Stimulated activated CD8-positive, alpha-beta memory T cell treated with anti-CD3 and anti-CD28 coated beads, Interleukin-15, amount 100 ng/mL, for 4 hours (primary cell): ENCODE measurements at places on chromosomes 13 and 19.

GRCh38 chr19:49151267-49152118 lies 3.7 kb downstream of the HRC start:
- no peak for DNase-seq

DNA sequence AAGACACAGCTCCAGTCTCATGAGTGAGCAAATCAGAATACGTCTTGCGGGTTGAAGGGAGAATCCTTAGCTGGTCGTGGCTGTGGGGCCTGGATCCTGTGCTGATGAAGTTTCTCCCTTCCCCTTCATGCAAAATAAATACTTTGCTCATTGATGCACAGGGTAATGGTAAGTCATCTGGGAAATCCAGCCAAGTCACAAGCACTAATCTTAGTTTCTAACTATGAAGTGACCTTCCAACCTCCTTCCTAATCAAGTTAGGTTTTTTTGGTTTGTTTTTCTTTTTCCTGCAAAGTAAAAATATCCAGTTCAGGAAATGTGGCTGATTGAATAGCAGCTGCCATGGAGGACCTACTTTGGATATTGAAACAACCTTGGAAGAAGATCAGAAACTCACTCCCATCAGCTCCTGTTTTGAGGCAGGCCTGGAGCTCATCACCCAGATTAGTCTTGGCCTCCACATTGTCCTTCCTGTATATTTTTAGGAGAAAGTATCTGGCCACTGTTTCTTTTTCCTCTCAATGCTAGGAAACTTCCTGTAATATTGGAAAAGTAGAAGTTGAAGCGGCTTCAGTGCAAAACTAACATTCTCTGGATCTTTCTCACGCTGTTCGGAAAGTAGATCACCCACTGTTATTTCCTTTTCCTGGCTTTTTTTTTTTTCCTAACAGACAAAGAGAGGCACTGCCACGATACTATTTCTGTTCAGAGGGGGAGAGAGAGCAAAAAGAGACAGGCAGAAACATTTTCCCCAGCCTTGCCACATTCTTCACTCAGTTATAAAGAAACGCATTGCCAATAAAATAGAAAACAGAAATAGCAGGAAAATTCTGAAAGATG lies 12.3 kb upstream of the ARL11 start:
- no peak for DNase-seq

DNA sequence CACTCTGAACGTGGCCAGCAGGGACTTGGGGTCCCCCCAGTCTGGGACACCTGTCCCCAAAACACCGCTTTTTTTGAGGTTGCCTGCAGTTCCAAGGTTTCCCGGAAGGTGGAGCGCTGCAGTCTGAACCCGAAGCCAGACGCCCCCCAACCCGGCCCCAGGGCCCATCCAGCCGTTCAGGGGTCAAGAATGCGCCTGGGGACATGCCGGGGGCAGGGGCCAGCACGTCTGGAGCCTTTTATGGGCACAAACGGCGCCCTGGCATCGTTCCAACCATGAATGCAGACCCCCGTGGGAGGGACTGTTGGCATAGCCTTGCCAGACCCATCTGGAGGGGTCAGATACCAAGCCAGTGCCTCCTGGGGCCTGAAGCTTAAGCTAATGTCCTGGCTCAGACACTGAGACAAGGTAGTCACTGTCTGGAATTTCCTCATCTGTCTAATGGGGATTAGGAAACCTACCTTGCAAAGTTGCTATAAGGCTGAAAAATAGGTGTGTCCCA lies 6.9 kb downstream of the S1PR5 start:
- no peak for DNase-seq

GRCh38 chr19:42316223-42317211 lies 3.4 kb downstream of the TMEM145 start:
- DNase-seq, result no peak

- DNase-seq, result no peak
Measured at GRCh38 chr13:31631071-31631470, 108.3 kb upstream of the RXFP2 start.

DNA sequence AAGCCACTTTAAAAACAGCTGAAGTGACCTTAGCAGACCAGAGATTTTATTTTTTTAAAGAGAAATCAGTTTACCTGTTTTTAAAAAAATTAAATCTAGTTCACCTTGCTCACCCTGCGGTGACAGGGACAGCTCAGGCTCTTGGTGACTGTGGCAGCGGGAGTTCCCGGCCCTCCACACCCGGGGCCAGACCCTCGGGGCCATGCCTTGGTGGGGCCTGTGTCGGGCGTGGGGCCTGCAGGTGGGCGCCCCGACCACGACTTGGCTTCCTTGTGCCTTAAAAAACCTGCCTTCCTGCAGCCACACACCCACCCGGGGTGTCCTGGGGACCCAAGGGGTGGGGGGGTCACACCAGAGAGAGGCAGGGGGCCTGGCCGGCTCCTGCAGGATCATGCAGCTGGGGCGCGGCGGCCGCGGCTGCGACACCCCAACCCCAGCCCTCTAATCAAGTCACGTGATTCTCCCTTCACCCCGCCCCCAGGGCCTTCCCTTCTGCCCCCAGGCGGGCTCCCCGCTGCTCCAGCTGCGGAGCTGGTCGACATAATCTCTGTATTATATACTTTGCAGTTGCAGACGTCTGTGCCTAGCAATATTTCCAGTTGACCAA lies 10.8 kb downstream of the PLPPR3 start:
- no peak for DNase-seq

DNA sequence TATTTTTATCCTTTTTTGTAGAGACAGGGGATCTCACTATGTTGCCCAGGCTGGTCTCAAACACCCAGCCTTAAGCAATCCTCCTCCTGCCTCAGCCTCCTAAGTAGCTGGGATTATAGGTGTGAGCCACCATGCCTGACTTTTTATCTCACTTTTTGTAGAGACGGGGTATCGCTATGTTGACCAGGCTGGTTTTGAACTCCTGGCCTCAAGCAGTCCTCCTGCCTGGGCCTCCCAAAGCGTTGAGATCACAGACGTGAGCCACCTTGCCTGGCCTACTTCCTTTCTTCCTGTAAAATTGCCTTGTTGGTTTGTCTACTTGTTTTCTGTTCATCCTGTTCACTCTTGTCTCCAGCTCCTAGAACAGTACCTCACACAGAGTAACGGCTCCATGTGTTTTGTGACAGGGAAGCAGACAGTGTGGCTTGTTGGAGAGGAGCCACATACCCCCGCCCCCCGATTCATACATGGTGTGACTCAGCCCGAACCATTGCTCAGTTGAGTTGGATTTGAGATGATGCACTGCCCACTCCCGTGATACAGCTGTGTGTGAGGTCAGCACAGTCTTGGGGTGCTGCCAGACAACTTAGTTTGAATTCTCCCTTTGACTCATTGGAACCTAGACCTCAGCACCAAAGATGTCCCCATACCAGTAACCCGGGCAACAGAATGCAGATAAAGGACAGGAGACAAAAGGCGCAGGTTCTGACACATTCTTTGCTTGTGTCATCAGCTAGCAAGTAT lies 34.2 kb downstream of the GPR42 start:
- no peak for DNase-seq

- no peak for DNase-seq
Measured at GRCh38 chr13:98959786-98960605, 17.9 kb downstream of the DOCK9 start.

GRCh38 chr13:58617880-58618665 lies 986.5 kb downstream of the PCDH17 start:
- no peak for DNase-seq

- no peak for DNase-seq
Measured at GRCh38 chr19:11479090-11479897, 1.6 kb downstream of the ELAVL3 start.

- no peak for DNase-seq
Measured at GRCh38 chr13:52736891-52737290, 2.7 kb downstream of the CNMD start.

GRCh38 chr13:65112531-65112941 lies 2117.6 kb downstream of the PCDH9 start:
- DNase-seq, result no peak

DNA sequence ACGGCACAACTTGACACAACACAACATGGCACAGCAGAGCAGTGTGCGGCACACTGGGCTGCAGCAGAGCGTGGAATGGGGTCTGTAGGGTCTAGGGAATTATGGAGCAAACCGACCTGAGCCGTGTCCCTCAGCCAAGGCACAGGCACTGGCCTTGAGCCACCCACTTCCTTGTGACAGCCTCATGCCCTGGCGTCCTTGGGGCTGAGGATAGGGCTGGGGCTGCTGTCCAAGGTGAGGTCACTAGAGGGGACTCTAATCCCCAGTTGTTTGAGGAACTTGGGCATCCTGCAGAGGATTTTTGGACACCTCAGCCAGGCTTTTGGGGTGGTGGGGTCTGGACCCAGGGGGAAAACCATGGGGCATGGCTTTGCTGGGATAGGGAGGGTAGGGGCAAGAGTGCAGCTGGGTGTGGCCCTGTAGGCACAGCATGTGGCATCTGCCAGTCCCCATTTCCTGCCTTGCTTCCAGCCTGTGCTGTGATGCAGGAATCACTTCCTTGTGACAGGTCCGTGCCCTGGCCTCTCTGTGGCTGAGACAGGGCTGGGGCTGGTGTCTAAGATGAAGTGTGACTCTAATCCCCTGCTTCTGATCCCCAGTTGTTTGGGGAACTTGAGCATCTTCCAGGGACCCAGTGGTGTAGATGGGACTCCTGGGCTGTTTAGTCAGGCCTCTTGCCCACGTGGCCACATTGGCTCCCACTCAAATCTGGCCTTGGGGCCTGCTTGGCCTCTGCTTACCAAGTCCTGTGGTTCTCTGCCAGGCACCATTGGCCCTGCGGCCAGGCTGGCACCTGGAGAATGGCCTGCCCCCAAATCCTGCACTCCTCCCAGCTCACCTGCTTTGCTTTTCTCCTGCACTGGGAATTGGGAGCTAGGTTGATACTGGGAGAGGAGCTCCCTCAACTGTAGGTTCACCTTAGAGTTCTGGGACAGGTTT lies 78.5 kb downstream of the SCGB2B2 start:
- DNase-seq, result no peak

- DNase-seq, result no peak
Measured at GRCh38 chr13:45167611-45168554, 33.0 kb downstream of the KCTD4 start.

DNA sequence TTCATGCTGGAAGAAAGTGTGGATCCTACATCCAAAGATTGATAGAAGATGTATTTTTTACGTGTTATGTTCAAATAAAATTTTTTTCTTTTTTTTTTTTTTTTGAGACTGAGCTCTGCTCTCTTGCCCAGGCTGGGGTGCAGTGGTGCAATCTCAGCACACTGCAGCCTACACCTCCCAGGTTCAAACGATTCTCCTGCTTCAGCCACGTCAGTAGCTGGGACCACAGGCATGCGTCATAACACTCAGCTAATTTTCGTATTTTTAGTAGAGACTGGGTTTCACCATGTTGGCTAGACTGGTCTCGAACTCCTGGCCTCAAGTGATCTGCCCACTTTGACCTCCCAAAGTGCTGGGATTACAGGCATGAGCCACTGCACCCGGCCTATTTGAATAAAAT lies 65.7 kb downstream of the KLF12 start:
- no peak for DNase-seq

DNA sequence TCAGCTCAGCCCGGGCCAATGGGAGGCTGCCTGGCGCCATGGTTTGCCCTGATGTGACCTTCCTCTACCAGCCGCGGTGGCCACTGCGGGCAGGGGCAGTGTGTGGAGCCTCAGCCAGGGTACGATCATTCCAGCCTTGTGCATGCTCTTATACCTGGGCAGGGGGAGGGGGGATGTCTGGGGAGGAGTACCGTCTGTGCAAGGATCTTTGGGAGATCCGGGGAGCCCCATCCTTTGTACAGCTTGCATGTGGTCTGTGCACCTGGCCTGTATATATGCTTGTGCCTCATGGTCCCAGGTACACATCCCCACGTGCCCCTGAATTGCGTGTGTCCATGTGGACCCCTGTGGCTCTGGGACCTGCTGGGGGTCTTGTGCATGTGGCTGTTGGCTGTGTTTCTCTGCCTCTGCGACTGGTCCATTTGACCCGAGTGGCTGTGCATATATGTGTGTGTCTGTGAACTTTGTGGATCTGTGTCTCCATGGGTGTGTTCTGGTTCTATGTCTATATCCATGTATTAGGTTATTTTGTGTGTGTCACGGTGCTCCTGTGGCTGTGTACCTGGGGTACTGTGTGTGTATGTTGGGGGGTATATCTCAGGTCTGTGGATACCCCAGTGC lies 12.8 kb upstream of the NANOS3 start:
- DNase-seq, result no peak

GRCh38 chr19:35776102-35776788 lies 881 bp downstream of the ARHGAP33 start:
- no peak for DNase-seq

- no peak for DNase-seq
Measured at GRCh38 chr13:114199954-114200353, 20.9 kb downstream of the CFAP97D2 start.

DNA sequence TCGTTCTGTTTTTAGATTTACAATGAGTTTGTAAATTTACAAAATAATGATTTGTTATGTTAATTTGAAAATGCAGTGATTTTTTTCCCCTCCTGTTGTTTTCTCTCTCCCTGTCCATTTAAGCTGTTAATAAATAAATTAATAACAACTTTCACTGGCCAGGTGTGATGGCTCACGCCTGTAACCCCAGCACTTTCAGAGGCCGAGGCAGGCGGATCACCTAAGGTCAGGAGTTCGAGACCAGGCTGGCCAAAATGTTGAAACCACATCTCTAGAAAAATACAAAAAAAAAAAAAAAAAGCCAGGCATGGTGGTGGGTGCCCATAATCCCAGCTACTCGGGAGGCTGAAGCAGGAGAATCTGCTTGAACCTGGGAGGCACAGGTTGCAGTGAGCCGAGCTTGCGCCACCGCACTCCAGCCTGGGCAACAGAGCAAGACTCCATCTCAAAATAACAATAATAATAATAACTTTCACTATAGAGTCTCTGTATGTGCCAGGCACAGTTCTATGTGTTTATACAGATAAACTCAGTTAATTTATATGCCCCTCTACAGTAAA lies 229.2 kb upstream of the ARGLU1 start:
- no peak for DNase-seq

DNA sequence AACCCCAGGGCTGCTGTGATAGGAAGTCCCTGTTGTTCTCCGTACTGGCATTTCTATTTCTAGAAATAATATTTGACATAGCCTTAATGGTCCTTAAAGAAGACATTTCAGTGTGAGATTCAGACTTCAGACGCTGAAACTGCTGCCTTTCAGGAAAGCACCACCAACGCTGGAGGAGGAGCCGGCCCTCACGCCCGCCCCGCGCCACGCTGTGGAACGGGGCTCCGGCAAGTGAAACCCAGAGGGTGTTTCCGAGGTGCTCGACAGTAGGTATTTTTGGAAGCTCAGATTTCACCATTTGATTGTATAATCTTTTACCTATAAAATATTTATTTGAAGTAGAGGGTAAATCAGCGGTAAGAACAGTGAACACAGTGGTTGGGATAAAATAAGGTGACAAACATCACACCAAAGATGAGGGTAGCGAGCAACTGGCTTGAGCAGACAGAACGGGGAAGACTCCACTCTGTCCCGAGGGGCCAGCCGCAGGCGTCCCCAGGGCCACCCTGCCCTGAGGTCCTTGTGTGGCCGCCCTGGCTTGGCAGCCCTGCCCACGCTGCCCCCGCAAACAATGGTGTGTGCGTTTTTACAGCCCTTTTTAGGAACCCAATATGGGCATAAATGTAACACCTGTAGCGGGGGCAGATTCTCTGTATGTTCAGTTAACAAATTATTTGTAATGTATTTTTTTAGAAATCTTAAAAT lies 85.6 kb upstream of the MCF2L start:
- DNase-seq, result no peak

GRCh38 chr13:37495046-37495445 lies 103.5 kb downstream of the POSTN start:
- no peak for DNase-seq
